ENCODE measurements at places on chromosomes 2 and 18. TPM values are rescaled to one million over a fixed set of nuclear protein-coding genes. Genes with fewer than 3 reads are reported as not detected.
A peak's percentile ranks its signal among the peaks of the same experiment; 100 is the strongest.

AFF3 gene
- 3.0 TPM for total RNA-seq

GRCh38 chr2:176126929-176127773 is 2.4 kb upstream of the HOXD8 start:
- peak; percentile 66 for DNase-seq

SIX3 gene
- total RNA-seq: not detected

DNA sequence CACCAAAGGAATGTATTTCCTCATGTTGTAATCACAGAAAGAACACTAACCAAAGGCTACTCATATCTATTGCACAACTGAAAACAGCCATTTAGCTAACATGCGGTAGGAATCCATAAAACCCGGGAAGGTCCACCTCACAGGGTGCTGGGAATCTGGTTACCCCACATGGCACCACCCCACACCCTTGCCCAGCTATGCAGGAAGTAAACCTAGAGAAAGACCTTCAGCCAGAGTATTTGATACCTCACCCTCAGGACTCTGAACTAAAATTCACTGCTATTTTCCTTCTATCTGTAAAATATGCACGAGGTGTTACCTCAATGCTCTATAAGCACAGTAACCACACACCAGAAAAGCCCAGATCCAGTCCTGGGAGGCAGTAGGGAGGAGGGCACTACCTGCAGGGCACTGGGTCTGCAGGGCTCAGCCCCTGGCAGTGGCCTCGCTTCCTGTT is 45.8 kb downstream of the PTPN2 start:
- DNase-seq: peak; percentile 21

DNA sequence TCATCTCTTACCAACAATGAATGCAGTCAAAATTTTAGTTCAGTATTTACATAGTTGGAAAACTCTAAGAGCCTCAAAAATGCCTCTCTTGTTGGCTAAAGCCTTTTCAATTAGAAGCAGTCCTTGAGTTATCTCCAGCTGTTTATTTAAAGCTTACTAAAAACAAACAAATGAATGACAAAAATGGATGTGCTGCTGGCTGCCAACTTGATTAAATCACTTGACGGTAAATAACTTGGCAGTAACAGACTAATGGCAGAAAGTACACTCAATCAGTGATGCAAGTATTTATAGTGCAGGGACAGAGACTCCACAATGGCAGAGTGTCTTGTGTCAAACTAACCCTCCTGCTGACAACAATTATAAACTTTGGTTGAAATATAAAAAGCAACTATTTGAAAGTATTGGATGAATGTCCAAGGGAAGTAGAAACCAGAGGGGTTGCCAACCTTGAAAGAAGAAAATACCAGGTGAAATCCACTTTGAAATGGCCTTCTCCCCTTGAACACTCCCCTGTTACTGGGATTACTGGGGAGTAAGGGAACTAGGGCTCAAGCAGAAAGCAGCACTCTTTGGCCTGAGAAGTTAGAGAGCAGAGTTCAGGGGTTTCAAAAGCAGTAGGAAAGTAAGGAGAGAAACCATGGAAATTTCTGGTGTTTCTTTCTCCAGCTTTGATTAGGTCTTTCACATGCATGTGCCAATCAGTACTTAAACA is 245.2 kb upstream of the SPHKAP start:
- no peak for DNase-seq

DNA sequence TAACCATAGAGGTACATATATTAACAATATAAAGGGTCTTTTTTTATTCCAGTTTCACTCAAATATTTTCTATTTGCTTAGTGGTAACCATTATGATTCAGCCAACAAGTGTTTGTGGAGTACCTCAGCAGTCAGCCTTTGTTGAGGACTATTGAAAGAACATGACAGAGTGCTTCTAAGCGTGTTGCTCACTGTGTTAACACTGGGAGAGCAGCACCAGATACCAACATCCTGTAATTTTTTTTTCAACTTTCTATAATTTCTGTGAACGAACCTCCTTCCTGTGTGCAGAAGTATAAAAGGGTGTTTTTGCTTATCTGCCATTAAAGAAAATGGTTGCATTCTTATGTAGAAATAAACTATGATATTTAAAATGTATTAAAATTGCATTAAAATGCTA is 239.0 kb downstream of the PHLPP1 start:
- DNase-seq: no peak

- no peak for DNase-seq
Observed at GRCh38 chr2:56008661-56009431, 85.3 kb upstream of the EFEMP1 start.

- DNase-seq: no peak
Observed at GRCh38 chr2:74756356-74756890, 77.5 kb upstream of the HK2 start.

DNA sequence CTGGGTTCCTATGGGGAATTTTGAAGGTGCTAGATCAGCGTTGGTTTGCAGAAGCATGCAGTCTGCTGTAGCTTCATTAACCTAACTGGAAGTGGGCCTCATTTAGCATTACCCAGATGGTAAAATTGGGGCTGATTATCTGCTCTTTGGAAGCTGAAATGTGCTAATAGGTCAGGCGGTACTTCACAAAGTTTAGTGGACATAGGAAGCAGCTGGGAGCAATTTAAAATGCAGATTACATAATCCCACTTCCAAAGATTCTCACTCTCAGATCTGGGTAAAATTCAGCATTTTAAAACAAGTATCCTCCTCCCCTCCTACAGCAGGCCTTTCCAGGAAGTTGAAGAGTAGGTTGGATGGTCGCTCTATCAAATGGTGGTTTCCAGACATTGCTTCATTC is 907.0 kb downstream of the CPS1 start:
- no peak for DNase-seq

- DNase-seq: no peak
Observed at GRCh38 chr2:67445652-67446268, 48.6 kb downstream of the ETAA1 start.

GRCh38 chr2:19031642-19032041 is 326.8 kb downstream of the OSR1 start:
- no peak for DNase-seq

RESP18 gene
- not detected for total RNA-seq

- no peak for DNase-seq
Observed at GRCh38 chr18:64175432-64175831, 26.5 kb upstream of the LINC00305 start.

ECEL1 gene
- 11.9 TPM for total RNA-seq

CD8B gene
- total RNA-seq: not detected

LIMS4 gene
- not detected for total RNA-seq

DNA sequence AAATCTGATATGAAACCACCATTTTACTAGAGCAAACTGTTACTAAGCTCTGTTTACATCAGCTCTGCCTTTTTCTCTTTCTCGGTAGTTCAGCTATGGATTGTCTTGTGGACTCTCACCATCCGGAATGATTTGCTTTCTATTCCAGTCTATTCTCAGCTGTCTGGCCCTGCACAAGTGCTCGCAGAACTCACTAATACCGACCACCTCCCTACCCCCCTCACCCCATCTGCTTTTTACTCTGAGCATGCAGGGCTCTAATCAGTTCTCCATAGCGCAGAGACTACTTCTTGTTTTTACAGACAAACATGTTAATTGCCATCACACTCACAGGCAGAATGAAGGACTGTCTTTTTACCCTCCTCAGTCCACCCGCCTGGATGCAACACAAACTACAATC is 180.7 kb upstream of the POU3F3 start:
- no peak for DNase-seq

PRSS56 gene
- total RNA-seq: not detected

- no peak for DNase-seq
Observed at GRCh38 chr2:70937866-70938585, 2.3 kb downstream of the ATP6V1B1 start.

DNA sequence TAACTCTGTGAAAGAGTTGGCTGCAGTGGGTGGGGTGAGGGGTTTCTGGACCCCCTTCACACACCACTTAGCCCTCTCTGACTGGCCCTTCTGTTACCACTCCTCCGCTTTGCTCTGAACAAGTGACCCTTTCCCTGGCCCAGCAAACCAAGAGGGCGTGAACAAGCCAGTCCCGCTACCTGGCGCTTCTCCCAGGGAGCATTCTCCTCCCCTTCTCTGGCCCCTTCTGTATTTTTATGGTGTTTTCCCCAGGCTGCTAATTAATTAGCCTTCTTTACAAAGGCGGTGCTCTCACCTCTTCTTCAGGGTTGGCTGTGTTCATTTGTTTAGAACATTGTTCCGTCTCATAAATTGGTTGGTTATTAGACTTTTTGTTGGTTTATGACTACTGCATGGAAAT is 180.1 kb downstream of the MGAT5 start:
- DNase-seq: no peak

DNA sequence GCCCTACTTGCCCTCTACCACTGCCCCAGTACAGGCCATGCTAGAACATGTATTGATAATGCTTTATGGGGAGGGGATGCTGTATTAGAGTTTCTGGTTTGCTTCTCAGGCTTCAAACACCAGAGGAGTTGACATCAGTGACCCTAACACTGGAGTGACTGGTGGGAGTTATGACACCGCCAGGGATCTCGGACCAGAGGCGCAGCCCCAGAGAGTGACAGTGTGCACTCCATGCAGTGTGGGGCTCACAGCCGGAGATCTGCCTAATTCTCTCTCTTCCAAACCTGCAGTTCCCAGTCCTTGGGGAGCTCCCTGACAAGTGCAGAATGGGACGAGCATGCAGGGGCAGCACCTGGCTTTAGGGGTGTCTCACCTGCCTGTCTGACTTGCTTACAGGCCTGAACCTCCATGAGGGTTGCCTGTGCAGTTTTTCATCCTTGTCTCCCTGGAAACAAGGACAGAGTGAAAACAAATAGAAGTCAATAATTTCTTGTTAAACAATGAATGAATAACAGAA is 244.9 kb upstream of the MYT1L start:
- DNase-seq: no peak

DNA sequence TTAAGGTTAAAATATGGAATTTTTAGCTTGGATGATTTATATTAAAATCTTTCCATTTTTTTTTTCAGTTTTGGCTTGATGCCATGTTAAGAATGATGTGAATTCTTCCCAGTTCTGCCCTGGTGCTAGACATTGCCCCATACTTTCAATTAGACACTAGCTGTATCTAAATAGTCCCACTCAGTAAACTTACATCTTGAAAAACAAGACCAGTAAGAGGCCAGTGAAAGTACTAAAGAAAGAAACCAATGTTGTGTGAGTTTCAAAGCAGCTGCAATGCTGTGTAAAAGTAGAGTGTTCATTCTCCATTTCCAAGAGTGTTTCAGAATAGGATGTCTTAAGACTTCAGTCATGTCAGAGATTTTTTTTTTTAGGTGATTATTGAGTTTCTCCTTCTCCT is 40.0 kb upstream of the CYBRD1 start:
- DNase-seq: no peak

- DNase-seq: no peak
Observed at GRCh38 chr2:54710216-54710615, 13.2 kb upstream of the EML6 start.

DNA sequence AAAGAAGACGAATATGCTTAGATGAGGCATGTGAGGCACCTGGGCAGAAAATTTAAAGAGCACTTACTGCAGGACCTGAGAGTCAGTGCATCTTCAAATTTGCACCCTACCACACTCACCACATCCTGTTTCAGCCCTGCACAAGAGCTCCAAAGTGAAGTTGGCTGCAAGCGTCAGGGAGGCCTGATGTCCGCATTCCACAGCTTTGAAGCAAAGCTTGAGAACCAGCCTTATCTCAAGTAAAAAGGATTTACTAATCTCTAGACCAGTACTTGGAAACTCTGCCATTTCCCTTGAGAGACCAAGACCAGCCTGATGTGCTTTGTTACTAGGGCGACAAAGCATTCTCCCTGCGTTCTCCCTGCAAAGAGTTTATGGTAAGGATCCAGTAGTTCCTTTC is 3.4 kb upstream of the ASNSD1 start:
- DNase-seq: no peak

GRCh38 chr2:148670773-148671172 is 26.2 kb downstream of the EPC2 start:
- no peak for DNase-seq

- DNase-seq: no peak
Observed at GRCh38 chr2:141957321-141957720, 173.5 kb downstream of the LRP1B start.

ALK gene
- not detected for total RNA-seq

TNFAIP6 gene
- total RNA-seq: not detected

TEX44 gene
- total RNA-seq: not detected

SLC5A7 gene
- not detected for total RNA-seq

GRCh38 chr2:72995430-72996116 is 75.9 kb downstream of the SFXN5 start:
- no peak for DNase-seq

SPR gene
- 55.9 TPM for total RNA-seq

GRCh38 chr2:23757686-23758433 is 169.1 kb downstream of the ATAD2B start:
- DNase-seq: no peak

ALS2 gene
- 95.2 TPM for total RNA-seq

LCT gene
- total RNA-seq: not detected

GRCh38 chr2:226791056-226791486 is 8.5 kb downstream of the IRS1 start:
- DNase-seq: peak; percentile 81

DNA sequence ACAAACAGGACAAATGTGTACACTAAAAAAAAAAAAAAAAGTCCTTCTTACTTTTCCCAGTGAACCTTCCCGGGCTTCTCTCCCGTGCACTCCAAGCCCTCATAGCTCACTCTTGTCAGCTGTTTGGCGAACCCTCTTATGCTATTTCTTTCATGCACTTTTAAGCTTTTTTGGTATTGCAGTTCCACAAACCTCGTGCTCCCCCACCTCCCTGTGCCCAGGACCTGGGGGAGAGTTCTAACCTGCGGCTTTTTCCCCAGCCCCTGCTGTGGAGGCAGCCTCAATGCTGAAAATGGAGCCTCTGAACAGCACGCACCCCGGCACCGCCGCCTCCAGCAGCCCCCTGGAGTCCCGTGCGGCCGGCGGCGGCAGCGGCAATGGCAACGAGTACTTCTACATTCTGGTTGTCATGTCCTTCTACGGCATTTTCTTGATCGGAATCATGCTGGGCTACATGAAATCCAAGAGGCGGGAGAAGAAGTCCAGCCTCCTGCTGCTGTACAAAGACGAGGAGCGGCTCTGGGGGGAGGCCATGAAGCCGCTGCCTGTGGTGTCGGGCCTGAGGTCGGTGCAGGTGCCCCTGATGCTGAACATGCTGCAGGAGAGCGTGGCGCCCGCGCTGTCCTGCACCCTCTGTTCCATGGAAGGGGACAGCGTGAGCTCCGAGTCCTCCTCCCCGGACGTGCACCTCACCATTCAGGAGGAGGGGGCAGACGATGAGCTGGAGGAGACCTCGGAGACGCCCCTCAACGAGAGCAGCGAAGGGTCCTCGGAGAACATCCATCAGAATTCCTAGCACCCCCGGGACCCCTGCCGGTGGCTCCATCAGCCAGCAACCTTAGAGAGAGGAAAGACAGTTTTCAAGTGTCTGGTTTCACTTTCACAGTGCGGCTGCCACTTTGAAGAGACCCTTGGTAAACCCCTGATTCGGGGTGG is 826 bp downstream of the KCNE4 start:
- no peak for DNase-seq

DNA sequence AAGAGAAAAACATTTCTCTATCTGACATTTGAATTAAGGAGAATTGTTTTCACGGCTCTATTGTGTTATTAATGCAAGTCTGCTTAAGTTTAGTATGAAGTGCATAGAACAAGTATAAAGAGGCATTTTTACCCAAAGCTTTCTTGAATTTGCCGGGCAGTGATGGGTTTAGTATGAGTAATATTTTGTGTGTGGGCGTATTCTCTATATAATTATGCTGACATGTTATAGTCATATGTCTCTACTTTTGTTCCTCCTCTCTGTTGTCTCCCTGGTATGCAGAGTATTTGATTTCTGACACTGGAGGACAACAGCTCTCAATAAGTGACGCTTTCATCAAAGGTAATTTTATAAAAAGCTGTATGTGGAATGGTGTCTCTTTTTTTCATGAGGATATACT is 45.9 kb downstream of the PIKFYVE start:
- DNase-seq: no peak
